ENCODE measurements at places on chromosomes 1 and 21.

DNA sequence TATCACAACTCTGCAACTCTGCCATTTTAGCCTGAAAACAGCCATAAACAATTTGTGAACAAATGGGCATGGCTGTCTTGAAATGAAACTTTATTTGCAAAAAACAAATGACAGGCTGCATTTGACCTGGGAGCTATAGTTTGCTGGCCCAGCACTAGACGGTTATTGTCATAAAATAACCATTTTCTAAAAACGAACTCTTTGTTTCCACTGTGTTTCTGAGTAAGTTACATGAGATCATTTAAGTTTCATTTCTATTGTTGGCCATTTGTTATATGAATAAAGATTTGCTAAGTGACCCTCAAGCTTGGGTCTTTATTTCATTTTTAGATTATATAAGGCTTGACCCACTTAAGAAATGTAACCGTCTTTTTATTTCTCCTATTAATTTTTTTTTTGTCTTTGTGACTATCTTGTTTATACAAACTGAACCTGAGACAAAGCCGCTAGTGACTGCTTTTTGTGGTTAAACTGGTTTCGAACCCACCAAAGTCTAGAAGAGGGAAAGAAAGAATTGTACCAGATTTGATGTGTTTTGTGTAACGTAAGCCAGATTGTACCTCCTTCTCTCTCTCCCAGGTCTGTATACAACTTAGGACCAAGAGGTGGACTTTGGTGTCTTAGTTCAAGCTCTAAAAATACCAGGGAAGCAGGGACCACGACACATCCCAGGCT is 12.9 kb upstream of the KCNJ15 start:
- DNase-seq = no peak

DNA sequence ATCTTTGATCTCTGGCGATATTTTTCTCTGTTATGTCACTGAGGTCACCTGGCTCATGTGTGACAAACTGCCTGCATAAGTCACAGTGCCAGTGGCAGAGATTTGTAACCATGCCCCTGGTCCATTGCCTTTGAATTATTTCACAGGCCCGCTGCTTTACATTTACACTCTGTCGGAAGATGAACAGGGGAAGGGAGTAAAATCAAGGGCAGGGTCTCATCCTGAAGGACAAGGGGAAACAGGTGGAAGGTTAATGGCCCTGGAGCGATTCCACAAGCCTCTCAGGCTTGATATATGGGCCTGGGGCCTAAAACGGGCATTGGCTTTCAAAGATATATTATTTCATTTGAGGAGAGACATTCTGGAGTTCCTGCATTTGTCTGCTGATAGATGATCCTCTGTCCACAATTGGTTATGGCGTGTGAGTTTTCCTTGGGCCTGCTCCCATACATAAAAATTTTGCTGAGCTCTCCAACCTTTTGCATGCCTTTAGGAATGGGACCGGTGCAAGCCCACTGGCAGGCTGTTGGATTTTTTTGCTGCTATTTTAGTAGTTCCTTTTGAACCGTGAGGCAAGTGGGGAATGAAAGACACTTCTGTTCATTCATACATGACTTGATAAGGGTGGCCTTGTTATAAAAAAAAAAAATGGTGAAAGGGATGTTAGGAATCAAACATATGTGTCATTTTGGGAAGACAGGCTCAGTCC is 51.9 kb downstream of the NR5A2 start:
- DNase-seq = no peak

DNA sequence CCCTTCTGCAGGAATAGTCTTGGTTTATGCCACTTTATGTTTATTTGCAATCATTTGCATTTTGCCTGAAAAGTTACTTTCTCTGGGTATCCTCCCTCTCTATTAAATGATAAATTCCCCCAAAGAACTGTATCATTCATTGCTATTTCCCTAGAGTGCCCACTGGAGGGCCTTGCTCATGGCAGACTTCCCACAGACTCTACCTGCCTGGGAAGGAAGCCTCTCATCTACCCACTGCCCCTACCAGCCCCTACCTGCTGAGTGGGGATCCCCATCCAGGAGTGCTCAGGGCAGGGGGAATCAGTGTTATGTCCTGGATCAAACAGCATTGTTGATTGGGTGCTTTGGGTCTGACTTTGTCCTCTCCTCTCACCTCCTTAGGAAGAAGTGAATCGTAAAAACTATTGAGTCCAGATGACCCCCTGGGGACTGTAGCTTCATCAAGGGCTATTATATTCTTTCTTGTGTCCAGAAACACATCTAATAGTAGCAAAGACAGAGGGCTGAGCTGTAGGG is 6.8 kb upstream of the LRRN2 start:
- DNase-seq = no peak

DNA sequence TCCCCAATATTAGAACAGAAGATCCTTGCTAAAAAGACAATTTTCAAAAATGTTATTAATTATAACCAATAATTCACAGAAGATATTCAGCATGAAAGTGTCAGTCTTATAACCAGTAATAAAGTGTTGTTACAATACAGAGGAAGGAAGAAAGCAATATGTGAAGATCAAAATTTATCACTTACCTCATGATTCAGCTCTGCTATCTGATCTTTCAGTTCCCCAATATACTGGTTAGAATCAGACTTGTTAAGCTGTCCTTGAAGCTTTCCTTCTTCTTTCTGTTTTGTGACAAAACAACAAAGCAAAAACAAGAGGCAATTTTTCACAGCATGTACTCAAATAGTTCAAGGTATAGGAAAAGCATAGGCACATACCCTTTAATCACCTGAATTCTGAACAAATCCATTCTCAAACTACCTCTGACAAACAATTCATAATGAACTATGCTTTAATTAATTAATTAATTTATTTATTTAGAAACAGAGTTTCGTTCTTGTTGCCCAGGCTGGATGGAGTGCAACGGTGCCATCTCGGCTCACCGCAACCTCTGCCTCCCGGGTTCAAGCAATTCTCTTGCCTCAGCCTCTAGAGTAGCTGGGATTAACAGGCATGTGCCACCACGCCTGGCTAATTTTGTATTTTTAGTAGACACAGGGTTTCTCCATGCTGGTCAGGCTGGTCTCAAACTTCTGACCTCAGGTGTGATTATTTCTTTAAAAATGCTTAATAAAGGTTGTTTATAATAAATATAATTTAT is 76.9 kb upstream of the GFI1 start:
- no peak for DNase-seq

DNA sequence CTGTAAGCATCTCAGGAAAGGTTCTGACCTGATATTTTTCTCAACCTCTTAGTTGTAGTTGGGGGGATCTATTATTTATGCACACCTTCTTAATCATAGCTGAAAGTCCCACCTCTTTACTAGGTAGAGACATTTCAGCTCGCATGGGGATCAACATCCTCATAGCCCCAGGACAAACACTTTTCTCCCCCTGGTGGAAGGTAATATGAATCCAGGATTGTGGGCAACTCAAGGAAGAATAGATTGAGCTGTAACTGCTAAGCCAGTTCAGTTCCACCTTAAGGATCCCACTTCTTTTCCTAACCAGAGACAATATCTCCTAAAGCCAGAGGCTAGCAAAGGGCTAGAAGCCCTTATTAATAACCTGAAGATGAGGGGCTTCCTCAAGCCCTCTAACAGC is 25.4 kb upstream of the SMYD3 start:
- no peak for DNase-seq

DNA sequence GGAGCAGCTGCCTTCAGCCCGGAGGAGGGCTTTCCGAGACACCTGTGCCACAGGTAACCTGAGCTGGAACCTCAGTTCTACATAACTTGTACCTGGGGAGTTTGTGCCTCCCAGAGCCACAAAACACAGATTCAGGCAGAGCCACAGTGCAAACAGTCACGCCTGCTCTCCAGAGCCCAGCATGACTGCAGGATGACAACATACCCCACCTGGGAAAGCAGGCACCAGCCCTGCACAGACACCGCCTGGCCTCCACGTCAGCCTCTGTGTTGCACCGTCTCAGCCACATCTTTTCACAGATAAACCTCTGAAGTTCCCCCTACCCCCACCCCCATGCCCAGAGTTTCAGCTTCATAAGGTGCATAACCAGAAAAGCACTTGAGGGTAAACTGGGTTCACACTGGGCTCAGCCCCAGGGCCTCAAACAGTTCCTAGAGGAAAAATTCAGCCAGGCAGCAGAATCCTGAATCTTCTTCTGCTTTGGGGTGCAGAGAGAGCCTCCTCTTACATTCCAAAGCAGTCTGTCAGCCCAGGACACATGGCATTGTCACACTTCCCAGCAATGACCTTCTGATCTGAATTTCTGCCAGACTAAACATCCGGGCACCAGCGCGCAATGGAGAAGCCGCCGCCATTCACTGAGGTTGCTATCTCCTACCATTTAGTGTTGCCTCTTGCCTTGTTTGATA is 229.5 kb downstream of the TOMM20 start:
- DNase-seq = no peak

DNA sequence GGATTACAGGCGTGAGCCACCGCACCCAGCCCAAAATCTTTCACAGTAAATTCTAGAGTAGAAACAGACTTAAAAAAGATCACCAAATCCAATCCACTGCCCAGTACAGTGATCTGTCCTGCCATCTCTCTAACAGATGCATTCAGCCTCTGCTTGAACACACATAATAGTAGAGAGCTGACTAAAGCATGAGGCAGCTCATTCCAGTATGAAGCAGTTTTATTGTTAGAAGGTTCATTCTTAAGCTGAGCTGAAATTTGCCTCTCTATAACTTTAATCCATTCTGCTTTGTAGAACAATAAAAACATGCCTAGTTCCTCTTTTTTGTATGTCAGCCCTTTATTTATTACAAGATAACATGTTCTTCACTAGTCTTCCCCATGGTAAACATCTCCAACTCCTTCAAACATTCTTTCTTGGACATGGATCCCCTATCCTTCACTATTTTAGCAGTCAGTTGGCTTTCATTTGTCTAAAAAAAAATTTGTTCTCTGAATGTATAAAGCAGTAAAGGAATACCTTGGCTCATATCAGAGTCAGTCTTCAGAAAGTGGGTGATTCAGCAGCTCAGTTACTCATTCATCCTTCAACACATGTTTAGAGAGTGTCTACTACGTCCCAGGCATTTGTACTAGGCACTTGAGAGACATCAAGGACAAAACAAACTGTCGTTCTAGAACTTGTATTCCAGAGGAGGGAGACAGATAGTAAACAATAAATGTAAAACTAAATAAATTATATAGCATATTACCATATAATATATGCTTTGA is 10.7 kb upstream of the PTBP2 start:
- DNase-seq = no peak

DNA sequence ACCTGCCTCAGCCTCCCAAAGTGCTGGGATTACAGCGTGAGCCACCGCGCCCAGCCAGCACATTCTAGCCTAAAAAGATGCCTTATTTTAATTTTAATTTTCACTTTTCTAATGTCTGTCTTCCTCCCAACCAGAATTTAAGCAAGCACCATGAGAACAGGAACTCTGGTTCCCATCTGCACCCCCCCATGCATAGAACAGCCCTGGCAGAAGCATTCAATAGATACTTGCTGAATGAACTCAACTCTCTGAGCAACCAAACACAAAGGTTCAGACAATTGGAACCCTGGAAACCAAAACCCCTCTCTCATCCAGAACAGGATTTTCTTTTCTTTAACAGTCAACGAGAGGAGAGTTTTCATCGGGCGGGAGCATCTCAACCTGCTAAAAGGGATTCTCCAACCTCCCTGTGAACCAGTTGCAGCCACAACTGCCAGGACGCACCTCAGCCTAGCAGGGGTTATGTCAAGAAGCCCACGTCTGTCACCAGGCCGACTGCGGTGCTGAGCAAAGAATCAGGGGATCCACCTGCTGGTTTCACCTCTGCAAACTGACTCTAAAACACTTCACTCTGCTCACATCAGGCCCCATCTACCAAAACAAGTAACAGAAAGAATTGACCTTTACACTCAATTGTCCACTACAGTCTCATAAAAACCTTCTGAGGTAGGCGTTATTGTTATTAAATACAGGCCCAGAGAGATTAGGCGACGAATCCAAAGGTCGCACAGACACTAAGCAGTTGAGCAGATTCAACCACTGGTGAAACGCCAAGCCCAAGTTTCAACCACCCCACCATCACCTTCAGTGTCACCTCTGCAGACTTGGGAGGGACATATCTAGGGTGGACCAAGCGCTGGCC is 1.7 kb downstream of the KIAA2013 start:
- DNase-seq = no peak

GRCh38 chr21:44370786-44371410 is 17.5 kb downstream of the TRPM2 start:
- no peak for DNase-seq

GRCh38 chr1:228376651-228377631 is 29.7 kb downstream of the TRIM11 start:
- DNase-seq = no peak

GRCh38 chr1:214563881-214564280 is 12.5 kb upstream of the PTPN14 start:
- DNase-seq = no peak

- DNase-seq = no peak
Observed at GRCh38 chr1:237583756-237584155, 307.0 kb downstream of the ZP4 start.

DNA sequence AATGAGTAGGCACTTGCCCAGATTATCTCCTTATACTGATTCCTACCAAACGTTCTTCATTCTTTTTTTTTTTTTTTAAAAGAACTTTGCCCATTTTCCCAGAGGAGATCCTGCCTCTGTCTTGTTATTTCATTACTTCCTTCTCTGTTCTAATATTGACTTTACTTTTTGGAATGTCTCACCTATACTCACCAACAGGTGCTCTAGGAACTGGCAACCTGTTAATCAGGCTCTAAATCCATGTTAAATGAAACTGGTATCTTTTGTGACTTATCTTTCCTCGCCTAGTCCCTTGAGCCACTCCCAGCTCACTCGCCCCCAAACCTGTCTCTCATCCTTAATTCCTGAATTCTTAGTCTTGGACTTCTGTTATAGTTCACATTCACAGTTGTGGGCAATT is 1.2 kb upstream of the CRCT1 start:
- DNase-seq = no peak

DNA sequence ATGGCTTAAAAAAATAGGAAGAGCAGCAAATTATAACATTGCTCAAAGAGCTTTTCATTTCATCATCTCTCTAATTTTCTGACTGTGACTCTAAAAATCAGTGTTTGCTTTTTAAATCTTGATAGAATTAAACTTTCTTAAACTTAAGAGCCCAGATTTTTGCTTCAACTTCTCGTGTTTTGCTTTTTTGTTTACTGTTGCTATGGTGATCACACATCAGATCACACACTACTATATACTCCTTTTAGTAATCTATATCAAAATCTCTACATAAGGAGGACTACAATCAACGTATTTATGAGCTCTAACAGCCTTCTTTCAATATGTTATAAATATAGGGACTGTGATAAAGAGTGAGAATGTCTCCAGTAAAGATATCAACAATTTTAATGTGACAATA is 537.3 kb downstream of the KCNT2 start:
- DNase-seq = no peak

GRCh38 chr1:68442822-68443556 is 6.8 kb downstream of the RPE65 start:
- no peak for DNase-seq

DNA sequence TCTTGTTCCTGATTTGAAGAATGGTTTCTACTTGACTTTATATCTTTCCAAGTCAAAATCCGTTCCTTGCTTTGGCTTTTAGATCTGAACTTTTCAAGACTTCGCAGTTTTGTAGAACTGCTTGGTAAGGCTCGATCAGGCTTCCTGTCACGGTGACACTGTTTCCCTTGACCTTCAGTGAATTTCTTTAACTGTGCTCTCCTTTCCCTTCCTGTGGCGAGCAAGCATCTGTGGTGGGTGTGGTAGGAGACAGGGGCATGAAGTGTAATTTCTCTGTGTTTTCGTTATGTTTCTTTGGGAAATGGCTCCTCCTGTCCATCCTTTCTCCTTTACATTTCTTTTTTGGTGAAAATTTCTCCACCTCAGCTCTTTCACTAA is 10.4 kb downstream of the STYXL2 start:
- no peak for DNase-seq
